Activated CD4-positive, alpha-beta T cell treated with anti-CD3 and anti-CD28 coated beads, Interleukin-2, amount 10 ng/mL, durations not matched to agents 7 days and 5 days (primary cell): ENCODE measurements at places on chromosomes 16 and 17.

GRCh38 chr17:6554871-6555330, 1.5 kb downstream of the PITPNM3 start:
- DNase-seq: no peak

DNA sequence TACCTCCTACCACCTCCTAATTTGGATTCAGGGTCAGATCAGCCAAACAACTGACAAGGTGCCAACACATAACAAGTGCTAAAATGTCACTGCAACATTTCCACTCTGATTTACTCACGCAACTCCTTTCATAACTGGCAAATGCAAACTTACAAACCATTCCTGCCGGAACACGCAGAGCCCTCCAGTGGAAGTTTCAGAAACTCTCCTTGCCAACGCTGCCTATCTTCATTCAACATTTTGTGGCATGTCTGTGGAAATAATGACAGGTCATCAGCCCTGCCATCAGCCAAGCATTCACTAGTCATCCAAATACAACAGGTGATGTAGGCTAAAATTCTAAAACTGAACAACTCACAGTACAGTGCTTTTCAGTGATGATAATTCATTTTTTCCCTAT, 37.7 kb upstream of the OR3A1 start:
- DNase-seq: no peak

DNA sequence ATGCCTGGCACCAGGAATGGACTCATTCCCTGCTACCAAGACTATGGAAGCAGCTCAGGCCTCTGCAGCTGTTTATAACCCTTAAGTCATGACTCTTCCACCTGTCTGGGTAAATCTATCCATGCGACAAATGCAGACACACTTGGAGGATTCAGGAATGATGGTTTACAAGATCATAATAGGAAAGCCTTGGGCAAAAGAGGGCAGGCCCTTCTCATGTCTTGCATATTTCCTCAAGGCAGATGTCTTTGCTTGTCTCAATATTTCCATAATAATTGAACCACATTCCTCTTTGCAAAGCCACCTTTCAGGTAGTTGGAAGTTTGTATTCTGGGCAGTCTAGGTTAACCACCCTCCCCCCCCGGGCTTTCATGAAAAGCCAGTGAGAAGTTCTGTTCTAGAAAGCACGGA, 884 bp upstream of the JPT1 start:
- DNase-seq: no peak

DNA sequence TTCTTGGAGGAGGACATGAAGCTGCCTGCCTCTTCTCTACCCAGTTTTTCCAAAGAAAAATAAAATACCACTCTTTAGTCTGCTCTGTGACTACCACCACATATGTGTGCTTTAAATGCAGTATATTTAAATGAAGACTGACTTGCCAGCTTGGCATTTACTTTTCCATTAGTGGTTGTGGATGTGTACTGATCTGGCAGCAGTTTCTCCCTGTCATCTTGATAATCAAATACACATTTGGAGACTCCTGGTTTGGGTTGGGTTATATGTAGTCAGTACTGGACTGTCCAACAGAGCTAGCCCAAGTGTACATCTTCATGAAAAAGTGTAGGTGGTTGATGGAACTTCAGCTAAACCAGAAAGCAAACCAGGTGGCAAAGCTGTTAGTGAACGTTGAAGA, 19.9 kb downstream of the COX10 start:
- no peak for DNase-seq

GRCh38 chr17:63163158-63163520, 197.1 kb downstream of the TANC2 start:
- no peak for DNase-seq

DNA sequence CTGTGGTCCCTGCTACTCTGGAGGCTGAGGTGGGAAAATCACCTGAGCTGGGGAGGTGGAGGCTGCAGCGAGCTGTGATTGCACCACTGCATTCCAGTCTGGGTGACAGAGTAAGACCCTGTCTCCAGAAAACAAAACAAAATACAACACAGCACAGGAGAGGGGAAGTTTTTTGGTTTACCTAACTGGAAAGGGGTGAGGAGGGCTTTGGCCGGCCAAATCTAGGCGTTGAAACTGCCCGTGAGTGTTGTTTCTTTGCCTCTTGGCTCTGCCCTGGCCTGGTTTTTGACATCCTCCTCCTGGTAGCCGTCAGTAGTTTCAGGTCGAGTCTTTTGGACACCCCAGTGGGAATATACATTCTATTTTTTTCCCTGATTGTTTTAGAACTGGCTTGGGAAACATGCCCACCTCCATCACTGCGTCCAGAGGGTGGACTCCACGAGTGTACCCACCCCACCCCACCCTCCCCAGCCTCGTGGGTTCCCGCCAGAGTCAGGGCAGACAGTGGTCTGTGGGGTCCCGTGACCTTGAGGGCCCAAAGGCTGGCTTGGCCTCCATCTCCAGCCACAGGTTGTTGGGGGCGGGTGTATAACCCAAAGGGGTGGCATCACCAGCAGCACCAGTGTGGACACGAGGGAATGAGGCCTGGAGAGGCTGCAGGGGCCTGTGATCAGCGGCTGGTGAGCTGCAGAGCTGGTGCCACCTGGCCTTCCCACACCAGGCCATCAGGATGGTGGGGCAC, 42.7 kb downstream of the NT5M start:
- no peak for DNase-seq

- DNase-seq: no peak
These were observed 341.2 kb upstream of the ZFHX3 start for GRCh38 chr16:73389085-73389484.

DNA sequence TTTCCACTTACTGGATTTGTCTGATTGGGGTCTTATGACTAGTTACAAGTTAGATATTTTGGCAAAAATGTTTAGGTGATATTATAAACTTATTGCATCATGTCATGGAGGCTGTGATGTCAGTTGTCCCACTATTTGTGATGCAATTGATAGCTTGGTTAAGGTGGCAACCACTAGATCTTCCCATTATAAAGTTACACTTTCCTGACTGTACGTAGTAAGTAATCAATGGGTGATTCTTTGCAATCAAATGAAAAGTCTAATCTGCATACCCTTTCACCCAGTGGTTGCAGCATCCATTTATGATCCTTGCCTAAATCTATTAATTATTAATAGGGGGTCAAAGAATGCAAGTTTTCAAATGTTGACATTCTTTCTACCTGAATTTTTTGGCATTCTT, 4.4 kb upstream of the PCTP start:
- no peak for DNase-seq

DNA sequence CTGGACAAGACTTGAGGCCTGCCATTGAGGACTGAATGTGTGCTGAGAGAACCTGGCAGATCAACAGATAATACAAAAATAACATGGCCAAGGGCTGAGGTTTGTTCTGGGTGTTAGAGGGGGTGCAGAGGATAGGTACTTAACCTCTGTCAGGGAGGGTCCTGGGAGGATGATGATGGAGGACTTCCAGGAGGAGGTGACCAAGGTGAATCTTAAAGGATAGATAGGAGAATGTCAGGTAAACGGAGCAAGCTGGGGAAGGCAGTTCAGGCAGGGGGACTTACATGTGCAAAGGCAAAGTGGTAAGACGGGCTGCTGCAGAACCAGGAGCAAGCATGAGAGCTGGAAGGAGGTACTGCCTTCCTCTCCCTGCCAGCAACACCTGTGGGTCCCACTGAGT, 119.8 kb upstream of the PLCG2 start:
- DNase-seq: no peak

- DNase-seq: no peak
These were observed 1.7 kb downstream of the VTN start for GRCh38 chr17:28368306-28368831.

- no peak for DNase-seq
These were observed 11.3 kb downstream of the ASGR1 start for GRCh38 chr17:7167832-7168231.

GRCh38 chr17:8003594-8004181, 1.3 kb downstream of the GUCY2D start:
- DNase-seq: no peak

DNA sequence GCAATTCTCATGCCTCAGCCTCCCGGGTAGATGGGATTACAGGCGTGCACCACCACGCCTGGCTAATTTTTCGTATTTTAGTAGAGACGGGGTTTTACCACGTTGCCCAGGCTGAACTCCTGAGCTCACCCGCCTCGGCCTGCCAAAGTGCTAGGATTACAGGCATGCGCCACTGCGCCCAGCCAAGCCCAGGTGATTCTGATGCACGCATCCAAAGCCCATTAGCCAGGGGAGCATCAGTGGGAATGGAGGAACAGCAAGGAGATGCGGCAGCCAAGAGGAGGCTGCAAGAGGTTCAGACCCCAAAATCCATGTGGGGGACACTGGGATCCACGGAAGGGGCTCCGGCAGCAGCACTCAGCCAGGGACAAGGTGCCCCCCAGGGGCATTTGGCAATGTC, 12.1 kb downstream of the ATP2A3 start:
- DNase-seq: no peak

DNA sequence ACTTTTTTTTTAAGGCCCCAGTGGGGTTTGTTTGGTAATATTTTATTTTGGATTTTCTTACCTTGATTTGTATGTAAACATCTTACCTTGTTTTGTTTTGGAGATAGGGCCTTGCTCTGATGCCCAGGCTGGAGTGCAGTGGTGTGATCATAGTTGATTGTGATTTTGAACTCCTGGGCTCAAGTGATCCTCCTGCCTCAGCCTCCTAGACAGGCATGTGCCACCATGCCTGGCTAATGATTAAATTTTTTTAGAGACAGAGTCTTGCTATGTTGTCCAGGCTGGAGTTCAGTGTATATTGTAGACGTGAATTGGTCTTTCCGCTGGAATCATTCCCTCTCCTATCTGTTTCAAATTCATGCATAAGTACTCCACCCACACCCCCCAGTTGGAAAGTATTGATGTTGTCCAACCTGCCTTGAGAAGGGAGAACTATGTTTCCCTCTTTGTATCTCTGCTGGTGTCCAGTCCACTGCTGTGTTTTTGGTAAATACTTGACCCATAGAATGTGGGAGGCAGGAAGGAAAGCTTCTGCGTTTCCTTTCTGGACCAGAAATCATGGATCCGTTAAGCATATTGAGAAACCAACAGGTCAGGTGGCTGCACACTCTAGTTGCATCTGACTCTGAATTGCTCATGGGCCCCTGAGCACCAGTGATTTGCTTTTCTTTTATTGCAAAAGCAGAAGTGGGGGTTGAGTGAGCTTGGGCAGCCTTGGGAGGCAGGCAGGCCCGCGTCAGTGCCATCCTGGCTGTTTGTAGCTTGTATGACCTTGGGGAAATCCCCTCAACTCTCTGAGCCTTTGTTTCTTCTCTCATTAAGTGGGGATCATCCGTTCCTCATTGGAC, 25.0 kb downstream of the RMI2 start:
- no peak for DNase-seq

DNA sequence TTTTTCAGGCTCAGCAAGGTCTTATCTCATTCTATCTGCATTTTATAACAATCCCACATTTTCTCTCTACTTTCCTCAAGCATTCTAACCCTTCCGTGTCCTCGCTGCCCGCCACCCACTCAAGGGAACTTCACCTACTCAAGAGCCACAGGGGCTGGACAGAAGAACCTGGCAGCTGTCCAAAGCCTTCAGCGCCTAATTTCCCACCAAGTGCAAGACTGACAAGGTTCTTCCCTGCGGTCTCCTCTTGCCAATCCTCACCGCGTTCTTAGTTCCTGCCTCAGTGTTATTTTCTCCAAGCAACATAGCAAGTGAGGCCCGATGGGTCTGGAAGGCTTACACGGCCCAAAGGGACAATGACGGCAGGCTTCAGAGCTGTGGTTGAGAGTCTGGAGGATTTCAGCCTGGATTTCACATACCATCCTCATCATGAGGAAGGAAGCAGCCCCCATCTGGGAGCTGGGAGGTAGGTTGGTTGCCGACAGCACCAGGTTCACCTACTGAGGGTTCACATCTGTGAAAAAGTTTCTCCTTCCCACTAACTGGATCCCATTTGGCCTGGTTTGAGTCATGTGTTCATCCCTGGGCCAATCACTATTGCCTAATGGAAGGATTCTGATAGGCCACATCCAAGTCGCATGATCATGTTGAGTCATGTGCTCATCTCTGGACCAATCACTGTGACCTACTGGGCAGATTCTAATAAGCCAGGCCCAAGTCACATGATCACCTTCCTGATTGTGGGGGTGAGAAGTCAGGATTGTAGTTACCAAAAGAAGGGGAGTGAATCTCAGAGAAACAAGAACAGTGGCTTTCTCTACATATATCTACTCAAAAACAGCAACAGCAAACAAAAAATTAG, 108.2 kb downstream of the N4BP1 start:
- DNase-seq: no peak

GRCh38 chr16:89365996-89366395, 124.4 kb downstream of the ANKRD11 start:
- DNase-seq: no peak

DNA sequence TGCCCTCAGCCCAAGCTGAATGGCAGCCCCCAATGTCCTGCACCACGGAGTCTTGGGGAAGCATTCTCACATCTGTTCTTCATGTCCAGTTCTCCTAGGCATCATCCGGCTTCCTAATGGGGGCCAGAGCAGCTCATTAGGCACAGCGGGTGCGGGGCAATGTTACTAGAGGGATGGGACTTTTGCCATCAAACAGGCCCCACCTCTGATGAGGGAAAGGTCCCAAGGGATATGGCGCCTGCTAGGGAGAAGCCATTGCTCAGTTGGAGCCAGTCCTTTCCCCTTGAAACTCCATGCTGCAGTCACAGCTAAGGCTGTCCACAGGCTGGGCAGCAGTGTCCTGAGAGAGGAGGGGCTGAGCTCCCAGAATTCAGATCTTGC, 1.7 kb upstream of the DPH1 start:
- DNase-seq: no peak

DNA sequence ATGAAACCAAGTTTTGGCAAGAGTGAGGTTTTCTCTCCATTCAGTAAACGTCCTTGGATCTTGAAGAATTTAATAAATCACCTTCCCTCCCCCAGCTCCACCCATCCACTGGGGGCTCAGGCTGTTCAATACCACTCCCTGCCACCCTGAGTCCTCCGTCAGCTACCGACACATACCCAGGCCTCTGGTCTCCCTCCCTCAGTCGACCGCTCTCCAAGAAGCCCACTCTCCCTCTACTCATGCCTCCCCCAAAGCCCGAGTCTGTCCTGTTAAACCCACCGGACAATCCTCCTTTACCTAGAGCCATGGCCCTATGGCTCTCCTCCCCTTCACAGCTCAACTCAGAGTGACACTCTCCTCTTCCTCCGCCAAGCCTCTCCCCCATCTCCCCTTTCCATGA, 19.7 kb upstream of the SLC4A1 start:
- DNase-seq: no peak

DNA sequence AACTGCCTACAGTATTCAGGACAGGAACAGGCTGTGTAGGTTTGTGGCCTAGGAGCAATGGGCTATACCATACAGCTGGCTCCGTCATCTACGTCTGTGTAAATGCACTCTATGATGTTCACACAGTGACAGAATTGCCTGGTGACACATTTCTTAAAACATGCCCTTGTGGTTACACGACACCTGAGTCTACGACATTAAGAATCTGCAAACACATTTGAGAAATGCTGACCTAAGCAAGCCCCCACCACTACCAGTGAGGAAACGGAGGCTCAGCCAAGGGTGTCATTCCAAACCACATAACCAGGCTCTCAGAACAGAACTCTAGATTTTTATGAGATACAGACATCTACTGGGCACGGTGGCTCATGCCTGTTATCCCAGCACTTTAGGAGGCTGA, 23.5 kb downstream of the USP36 start:
- DNase-seq: peak; percentile 79

GRCh38 chr17:81287152-81287551, 8.0 kb downstream of the SLC38A10 start:
- DNase-seq: no peak
